ENCODE measurements at places on chromosomes 11 and 22. TPM values are rescaled to one million over a fixed set of nuclear protein-coding genes. Genes with fewer than 3 reads are reported as not detected.

DNA sequence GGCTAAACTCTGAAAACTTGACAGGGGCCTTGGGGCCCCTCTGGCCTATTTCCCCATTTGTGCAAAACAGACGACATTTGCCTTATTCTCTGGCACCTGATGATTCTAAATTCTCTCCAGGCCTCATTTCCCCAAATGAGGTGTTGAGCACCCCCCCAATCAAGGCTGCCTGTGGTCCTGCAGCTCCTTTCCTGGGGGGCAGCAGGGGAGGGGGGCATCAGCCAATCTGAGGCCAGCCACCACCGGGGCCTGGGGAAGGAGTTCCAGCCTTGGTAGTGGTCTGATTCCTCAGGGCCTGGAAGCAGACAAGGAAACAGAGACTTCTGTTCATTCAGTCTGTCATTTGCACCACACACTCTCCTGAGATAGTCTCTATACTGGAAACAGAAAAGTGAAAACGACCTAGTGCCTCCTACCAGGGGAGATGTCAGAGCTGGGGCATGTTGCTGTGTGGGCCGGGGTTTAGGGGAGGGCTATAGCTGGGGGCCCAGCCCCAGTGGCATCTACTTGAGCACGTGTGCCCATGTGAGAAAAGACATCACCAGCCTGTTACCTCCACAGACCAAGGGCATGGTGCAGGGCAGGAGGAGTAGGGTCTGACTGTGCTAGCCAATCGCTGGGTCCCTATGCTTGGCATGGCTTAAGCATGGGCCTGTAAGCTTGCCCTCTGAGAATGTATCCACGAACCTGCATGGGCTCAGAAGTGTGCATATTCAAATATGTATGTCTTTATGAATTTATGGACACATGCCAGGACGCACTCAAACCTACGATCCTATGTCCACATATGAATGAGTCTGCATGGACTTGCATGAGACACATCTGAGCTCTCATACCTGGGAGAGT, 1.8 kb upstream of the TPBGL start:
- DNase-seq, result no peak

- DNase-seq, result no peak
Observed at GRCh38 chr11:128474036-128474874, 113.1 kb downstream of the ETS1 start.

GRCh38 chr11:108916935-108917334, 252.1 kb downstream of the DDX10 start:
- DNase-seq, result no peak

- no peak for DNase-seq
Observed at GRCh38 chr11:13334034-13334786, 56.6 kb downstream of the BMAL1 start.

DNA sequence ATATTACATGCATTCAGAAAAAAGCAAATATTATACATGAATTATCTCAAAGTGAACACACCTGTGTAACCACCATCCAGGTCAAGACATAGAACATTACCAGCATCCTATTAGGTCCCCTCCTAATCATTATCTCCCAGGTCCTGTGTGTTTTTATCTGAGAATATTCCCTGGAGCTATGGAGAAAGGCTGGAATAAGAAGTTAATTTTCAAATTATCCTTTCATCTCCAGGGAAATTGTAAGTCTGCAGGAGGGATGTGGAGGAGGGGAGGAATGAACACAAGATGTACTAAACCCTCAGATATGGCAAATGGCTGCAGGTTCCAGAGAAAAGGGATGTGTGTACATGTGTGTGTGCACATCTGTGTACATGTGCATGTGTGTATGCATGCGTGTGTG, 25.2 kb upstream of the NAV2 start:
- no peak for DNase-seq

- no peak for DNase-seq
Observed at GRCh38 chr11:1075341-1075911, 752 bp downstream of the MUC2 start.

DNA sequence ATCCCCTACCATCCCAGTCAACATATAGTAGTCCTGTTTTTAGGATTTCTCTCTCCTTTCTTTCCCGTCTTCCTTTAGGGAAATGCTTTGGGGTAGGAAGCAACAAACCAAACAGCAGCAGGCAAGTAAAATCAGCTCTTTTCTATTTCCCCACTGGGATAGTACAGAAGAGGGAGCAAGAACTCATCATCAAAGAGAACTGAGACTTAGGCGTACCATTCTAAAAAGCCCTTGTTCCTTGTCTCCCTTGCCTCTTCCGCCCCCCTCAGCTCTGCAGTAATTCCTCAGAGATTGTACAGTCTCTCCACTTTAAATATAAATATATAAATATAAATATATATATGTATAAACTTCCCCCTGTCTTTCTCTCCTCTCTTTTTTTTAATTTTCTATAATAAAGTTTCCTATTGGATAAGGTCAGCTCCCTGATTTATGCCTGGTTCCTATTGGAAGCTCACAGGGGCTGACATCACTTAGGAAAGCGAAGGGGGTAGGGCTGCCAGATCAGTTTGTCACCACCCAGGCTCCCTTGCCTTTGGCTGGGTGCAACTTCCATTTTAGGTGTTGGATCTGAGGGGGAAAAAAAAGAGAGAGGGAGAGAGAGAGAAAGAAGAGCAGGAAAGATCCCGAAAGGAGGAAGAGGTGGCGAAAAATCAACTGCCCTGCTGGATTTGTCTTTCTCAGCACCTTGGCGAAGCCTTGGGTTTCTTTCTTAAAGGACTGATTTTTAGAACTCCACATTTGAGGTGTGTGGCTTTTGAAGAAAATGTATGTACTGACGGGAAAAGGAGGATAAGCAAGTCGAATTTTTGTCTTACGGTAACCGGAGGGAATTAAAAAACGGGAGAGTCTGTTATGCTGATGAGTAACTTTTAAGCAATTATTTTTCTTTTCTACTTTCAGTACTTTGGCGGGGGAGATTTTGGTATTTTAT, at the start of gene CTNND1:
Gene CTNND1, plus strand, starts transcription at position 502 of the 934 bp plus-strand sequence. CDS start 29,677 bp downstream, outside the sequence.
- no peak for DNase-seq

GRCh38 chr11:73269459-73270015, 2.6 kb upstream of the P2RY6 start:
- no peak for DNase-seq

- DNase-seq, result no peak
Observed at GRCh38 chr11:66851239-66851596, 5.6 kb upstream of the LRFN4 start.

DNA sequence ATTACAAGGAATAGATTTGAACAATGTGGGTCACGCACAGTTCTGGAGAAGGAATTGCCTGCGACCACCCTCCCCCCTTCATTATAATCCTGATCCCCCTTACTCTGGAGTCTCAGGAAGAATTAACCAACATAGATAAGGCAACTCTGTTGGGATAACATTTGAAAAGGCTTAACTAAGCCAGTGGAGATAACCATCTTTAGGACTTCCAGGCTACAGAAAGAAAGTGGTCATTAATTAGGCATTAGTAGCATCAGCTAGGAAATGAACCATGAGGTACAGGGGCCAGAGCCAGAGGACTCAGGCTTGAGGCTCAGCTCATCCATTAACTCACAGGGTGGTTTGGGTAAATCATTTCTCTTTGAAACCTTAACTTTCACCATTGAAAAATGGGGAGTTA, 720.0 kb upstream of the API5 start:
- DNase-seq, result no peak

DNA sequence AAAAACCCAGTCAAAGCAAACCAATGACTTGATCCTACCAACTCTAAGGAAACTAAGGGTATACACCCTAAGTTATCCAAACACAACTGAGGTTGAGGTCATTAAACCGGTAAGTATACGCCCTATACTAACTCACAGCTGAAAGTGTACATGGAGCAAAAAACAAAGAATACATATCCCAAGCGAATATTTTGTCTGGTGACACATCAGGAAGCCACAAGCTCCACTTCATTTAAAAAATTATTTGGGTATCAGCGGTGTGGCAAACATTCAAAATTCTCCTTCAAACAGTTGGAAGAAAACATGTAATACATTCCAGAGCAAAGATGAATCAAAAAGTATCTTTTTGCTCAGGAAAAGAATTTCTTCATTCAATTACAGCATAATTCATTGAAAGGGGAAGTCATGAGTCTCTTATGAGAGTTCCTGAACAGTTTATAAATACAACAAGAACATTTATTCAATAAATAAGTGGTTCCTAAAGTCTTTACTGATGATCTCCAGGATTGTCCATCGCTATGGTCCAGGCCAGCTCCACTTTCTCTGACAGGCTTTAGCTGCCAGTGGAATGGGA, 4.5 kb upstream of the JAML start:
- DNase-seq, result no peak

KCNE3 gene
- 0.72 TPM for total RNA-seq

GLYAT gene
- total RNA-seq, result not detected

RABL2B gene
- 15.1 TPM for total RNA-seq

Measured in esophagus squamous epithelium (tissue), 5 donors.